ENCODE measurements at places on chromosomes 7 and 10.

- DNase-seq = no peak
These were observed 7.8 kb downstream of the FOXL3 start for GRCh38 chr7:297611-298374.

DNA sequence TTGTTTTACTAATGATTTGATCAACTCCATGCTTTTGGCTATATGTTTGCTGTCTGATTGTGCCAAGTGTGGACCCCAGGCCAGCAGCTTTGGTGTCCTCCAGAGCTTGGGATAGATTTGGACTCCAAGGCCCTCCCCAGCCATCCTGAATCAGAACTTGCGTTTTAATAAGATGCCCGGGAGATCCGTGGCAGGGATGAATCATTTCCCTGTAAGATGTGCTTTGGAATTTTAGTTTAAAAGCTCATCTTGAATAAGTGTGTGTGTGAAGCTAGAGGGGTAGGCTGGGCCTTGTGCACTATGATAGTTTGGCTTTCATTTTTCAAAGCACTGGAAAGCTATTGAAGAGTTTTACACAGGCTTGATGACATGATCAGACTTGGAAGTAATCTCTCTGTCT, 66.2 kb upstream of the SDK1 start:
- no peak for DNase-seq

DNA sequence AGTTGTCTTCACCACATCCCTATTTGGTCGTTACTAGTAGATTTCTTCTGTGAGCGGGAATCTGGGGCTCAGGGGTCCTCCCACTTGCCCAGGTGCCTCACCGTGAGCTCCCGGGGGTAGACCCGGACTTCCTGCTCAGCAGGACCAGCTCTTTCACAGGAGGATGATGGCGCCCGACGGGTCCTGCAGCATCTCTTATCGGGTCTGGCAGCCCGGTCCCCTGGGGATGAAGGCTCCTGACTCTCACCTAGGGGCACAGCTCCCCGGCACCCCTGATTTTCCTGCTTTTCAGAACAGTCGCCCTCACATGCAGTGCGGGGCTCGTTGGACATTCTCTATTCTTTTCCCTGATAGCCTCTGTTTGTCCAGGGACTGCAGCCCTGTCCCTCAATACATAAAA, 33.0 kb upstream of the SHH start:
- no peak for DNase-seq

GRCh38 chr10:89565180-89565579, 29.8 kb upstream of the SLC16A12 start:
- no peak for DNase-seq

GRCh38 chr10:18196806-18197550, 56.8 kb downstream of the CACNB2 start:
- no peak for DNase-seq

DNA sequence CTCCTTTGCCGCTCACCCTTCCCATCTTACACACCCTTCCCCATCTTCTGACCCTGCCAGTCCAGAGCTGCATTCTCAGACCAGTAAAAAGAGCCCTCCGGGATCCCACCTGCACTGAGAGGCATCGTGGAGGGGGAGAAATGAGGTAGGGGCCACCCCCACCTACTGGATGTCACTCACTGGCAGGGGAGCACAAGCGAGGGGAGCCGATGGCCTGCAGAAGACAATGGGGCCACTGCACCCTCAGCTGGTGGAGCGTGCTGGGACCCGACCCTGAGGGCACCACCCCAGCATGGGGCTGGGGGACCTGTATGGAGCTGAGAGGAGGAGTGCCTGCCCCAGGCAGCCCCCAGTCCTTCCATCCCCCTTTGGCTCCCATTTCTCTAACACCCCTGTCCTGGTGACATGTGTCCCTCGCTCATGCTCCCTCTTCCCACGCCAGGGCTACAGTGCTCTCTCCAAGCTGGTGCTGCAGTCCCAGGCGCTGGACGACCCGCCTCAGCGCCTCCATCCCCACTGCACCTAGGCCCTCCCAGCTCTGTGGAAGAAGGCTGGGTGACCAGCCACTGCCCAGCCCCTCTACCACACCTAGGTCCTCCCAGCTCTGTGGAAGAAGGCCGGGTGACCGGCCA, 49.8 kb downstream of the RASGEF1A start:
- no peak for DNase-seq

DNA sequence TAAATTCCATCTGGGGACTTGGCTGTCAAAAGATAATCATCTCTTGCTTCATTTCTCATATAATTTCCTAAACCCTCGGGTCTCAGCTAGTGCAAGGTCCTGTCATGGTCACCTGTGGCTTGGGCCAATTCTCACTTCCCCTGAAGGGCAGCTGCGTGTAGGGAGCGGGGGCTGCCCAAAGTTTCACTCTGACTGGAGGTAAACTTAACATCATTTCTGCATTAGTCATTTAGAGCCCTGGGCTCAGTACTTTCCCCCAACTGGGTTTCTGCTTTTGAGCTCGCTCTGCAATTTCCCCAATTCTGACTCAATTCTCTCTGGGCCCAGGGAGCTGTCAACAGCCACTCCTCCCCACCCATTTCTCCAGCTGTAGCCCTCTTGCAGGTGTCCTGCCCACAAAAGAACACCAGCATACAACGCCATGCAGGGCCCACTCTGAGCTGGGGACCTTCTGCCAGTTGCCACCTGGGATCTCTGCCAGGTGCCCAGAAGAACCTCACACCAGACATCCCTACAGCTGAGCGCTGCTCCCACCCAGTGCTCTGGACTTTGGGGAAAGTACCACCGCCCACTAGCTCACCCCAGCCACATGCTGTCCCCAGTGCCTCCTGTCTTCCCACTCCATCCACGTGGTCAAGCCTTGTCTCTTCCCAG, 37.9 kb downstream of the VOPP1 start:
- DNase-seq = peak; percentile 81

DNA sequence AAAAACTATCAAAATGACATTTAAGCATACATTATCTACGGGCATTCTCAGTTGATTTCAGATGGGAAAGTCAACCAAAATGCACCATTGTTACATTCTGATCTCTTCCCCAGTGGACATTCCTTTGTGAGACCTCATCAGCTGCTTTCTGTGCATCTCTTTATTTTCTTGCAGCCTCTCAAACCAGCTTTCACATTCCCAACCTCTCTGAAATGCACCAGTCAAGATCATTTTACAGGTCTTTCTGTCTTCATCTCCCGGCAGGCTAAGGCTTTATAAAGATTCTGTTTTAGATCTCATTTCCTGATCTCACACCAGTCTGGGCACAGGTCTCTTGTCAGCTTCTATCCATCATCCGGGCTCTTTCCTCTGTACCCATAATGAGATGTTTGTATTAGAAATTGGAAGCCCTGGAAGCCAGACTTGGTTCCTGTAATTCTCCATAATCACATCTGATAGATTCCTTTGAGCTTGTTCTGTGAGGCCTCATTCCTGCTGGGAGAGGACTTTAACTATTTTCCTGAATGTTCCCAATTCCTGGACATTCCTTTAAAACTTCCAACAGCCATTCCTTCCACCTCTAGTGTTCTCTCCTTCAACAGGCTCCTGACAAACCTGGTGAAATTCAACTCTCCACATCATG, 44.3 kb upstream of the ARL4A start:
- DNase-seq = no peak

DNA sequence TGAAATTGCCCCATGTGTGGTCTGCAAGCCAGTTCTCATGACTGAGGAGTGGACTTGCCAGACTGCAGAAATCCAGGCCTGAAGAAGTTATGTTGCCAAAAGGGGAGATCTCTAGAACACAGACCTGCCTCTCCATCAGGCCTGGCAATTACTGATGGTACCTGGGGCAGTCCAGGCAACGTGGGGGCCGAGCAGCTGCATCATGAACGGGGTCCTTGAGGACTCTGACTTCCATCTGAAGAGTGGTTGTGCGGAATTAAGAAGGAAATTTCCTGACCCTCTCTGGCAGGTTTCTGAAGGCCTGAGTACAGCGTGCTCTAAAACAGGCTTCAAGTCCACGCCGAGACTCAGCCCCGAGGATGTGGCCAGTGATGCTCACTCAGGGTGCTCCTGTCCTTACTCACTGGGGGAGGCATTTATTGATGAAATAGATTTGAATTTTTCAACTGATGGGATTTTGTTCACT, 30.4 kb downstream of the RAMP3 start:
- peak; percentile 4 for DNase-seq

- DNase-seq = no peak
These were observed 89.7 kb upstream of the PLPP4 start for GRCh38 chr10:120367341-120367740.

GRCh38 chr10:96306516-96306915, 2.3 kb downstream of the DNTT start:
- no peak for DNase-seq

GRCh38 chr10:116186273-116186672, 86.7 kb downstream of the GFRA1 start:
- no peak for DNase-seq

- peak; percentile 72 for DNase-seq
These were observed 409.0 kb upstream of the MGMT start for GRCh38 chr10:129057856-129058663.

DNA sequence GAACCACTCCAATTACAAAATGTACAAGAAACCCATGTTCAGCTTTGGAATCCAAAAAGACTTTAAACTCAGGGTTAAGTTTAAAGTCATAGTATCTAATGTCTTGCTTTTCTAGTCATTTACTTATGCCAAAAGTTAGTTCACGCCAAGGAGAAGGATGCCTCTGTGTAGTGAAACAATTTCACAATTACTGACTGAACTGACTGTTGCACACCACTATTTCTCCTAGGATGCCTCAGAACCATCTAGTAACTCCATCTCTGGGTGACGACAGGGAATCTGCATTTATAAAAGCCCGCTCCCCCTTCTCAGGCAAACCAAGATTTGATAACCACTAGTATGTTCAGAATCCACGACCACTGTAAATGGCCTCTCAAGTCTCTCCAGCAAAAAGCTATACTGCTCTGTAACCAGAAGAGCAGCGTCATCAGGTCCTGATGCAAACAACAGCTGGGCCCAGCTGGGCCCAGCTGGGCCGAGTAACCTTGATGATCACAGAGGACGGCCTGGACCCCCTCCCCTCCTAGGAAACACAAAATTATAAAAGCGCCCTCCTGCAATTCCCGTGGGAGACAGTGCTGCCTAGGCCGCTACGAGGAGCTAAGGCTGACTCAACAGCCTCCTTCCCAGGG, 680 bp upstream of the ADO start:
- no peak for DNase-seq

DNA sequence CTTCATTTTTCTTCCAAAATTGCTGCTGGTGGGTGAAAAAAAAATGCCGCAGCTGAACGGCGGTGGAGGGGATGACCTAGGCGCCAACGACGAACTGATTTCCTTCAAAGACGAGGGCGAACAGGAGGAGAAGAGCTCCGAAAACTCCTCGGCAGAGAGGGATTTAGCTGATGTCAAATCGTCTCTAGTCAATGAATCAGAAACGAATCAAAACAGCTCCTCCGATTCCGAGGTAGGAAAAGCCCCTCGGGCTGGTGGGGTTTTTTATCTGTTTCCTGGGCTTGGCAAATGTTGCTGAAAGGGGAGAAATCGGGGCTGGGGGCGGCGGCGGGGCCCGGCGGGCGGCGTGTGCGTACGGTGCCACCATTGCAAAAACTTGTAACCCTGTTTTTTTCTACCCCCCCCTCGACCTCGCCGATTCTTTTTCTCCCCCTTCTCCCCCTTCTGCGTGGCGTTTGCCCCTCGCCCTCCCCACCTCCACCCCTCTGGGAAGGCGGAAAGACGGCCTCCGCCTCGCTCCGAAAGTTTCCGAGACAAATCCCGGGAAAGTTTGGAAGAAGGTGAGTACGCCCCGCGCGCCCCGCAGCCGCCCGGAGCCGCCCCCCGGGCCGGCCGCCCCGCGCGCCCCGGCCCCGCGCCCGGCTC, 789 bp downstream of the TCF7L2 start:
- peak; percentile 19 for DNase-seq

DNA sequence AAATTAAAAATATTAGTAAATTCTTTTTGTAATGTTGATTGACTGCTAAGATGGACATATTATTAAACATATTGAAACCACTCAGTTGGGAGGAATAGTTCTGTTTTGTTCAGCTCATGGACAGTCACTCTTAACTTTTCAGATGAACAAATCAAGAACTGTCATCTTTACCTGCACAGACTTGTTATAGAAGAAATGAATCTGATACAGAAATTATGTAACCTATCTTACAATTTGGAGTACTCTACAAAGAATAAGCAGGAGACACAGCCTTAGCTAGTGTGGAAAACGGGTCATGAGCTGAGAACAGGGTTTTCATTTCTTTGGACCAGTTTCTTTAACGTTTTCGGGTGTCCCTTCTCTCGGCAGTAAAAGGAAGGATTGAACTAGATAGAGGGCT, 1.2 kb upstream of the ANLN start:
- DNase-seq = no peak

DNA sequence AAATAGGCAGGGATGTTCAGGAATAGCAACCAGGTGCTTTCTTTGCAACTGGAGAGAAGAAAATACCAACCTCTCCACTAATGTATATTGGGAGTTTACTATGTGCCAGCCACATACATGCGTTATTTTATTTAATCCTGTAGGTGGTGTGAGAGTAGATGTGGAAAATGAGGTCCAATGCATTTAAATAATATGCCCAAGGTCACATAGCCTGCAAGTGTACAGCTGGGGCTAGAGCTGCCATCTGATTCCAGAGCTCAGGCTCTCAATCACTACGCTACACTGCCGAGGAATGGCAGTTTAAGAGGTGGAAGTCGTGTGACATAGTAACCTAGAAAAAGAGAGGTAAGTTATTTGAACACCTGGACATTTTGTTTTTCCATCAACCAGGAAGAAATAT, 277.0 kb downstream of the EXOC4 start:
- no peak for DNase-seq

GRCh38 chr10:44981172-44982113, 2.8 kb upstream of the DEPP1 start:
- no peak for DNase-seq

Data from activated CD4-positive, alpha-beta memory T cell treated with anti-CD3 and anti-CD28 coated beads, Interleukin-2, amount 10 ng/mL, durations not matched to agents 7 days and 5 days (primary cell).